NCI-H2081 treated with DMSO at 0.1 percent for 48 hours (cell line): ENCODE measurements at places on chromosomes 2 and 18.

- DNase-seq, result no peak
Measured at GRCh38 chr2:232999354-232999753, 13.7 kb downstream of the NGEF start.

DNA sequence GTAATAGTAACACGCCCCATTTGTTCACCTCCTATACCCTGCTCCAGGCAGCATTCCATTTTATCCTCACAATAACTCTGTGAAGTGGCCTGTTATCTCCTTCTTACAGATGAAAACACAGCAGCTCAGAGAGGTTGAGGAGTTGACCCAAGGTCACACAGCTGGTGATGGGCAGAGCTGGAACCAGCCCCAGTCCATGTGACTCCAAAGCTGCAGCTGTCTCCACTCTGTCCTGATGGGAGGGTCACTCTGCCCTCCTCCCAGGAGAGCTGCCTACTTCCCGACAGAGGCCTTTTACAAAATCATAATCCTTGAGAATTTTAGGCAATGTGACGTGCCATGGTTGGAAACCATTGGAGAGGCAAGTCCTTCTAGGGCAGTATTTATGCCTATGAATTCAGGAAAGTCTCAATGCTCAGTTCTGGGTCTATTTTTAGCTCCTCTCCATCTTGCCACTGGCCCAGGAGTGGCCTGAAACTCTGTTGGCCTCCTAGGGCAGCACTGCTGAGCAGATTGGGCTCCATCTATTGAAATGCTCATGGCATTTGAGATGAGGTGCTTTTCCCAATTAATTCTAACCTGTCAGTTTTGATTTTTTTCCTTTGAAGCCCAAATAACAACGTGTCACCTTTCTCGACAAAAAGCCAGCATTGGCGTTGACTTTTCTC is 162.0 kb upstream of the MSH6 start:
- no peak for DNase-seq

- no peak for DNase-seq
Measured at GRCh38 chr18:45839414-45840395, 14.2 kb downstream of the SIGLEC15 start.

- no peak for DNase-seq
Measured at GRCh38 chr2:119523383-119523951, 816 bp downstream of the SCTR start.

DNA sequence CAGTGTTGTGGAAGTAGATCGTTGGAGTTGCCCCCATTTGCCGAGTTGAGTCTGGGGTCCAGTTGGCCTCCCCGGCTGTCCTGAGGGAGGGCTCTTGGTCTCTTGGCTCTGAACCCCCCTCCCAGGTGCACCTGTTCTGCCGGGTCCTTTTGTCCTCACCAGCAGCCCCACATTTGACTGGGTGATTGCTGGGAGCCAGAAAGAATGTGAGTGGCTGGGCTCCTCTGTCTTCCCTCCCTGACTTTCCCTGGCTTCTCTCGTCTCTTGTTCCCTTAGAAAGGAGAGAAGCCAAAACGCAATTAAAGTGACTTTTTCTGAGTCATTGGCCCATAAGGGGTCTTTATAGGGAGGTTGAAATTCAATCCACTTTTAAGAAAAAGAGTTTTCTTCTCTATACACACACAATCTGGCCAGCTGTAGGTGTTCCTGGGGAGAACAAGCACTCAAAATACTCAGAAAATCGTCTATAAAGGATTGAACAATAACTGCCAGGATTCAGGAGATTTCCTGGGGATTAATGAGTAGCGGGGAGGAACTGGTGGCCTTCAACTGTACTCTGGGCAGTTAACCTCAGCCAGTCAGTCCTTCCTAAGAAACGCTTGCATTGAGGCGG is 131.0 kb downstream of the TMEM182 start:
- no peak for DNase-seq

- DNase-seq, result no peak
Measured at GRCh38 chr2:150060341-150060740, 427.1 kb downstream of the RND3 start.

DNA sequence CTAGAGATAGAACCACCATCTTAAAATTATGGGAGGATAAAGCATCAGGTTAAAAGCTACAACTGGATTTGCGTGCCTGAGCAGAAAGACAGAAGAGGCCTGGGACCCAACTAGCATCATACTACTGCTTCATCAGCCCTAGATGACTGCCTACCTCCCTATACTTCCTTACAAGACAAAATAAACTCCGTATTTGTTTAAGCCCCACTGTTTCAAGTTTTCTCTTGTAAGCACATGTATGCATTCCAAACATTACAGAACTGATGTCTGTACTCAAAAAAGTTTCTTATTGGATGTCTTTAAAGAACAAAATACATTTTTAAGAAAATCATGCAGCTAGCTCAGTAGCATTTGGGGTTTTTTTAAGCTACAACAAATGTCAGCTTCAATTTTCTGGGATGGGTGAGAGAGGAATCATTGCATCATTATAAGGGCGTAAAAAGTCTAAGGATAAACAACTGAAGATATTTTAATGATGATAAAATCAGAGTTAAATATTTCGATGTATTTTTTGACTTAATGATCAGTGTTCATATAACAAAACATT is 213.1 kb downstream of the EXOC6B start:
- no peak for DNase-seq

DNA sequence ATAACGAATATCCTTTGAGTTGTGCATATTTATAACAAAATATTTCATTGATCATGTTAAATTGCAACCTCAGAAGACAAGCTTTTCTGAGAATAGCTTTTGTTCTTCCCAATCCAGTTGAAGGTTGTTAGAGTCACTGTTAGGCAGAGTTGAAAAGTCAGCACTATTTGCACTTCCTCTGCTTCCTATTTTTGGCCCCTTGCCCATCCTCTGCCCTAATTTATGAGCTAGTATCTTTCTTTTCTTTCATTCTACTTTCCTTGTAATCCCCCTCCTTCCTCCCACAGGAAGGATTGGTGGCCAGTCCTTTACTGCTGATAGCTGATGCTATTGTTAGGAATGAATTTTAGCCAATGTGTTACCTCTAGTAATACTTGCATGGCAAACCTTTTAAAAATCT is 4.9 kb downstream of the RALB start:
- DNase-seq, result no peak

DNA sequence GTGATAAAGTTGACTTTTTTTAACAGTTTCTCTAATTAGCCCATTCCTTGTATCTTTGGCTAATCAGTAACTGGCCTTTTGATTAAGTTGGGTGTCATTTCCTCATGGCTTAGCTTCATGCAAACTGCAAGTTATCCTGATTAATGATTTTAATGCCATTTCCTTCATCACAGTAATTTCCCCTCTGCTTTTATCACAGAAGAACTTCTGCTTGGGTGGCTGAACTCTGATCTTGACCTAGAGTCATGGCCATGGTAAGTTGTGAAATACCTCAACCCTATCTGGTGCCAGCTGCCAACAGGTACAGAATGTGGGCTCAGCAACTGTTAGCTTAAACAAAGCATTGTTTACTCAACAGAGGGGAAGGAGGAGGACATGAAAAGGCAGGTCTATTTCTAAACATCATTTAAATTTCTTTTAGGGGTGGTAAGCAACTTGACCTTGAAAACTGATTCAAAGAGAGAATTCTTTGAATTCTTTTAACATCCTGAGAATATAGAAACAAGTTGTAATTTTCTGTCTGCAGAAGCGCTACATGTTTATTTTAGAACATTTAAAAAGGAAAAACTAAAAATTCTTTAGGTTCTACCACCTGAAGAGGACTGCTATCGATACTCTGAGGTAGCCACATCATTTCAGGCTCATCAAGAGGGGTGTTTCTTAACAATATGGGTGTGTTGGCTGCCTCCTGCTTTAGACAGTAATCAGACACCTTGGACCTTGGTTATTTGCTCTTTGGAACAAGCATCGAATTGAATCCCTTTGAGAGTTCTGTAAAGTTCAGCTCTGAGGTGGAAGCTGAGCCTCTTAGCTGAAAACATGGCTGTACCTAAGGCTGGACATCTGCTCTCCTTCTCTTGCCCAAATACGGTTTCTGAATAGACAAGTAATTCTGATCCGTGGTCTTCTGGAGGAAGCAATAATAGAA is 39.7 kb downstream of the ANXA4 start:
- no peak for DNase-seq

DNA sequence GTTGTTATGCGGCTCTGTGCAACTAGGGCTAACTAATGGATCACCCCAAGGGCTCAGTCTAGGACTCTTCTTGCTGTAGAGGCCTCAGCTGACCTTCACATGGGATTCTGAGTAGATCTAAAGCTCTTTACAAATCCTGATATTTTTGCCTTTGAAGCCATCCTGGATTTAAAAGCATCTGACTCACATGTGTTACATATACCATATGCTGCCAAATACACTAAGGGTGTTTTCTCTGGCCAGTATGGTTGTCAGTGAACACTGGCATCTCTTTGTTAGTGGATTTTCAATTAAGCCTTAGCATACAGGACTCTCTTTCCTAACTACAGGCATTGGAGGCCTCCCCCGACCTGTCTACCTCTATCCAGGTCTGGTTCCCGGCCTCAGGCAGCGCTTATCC is 992.8 kb upstream of the FANCL start:
- DNase-seq, result no peak

DNA sequence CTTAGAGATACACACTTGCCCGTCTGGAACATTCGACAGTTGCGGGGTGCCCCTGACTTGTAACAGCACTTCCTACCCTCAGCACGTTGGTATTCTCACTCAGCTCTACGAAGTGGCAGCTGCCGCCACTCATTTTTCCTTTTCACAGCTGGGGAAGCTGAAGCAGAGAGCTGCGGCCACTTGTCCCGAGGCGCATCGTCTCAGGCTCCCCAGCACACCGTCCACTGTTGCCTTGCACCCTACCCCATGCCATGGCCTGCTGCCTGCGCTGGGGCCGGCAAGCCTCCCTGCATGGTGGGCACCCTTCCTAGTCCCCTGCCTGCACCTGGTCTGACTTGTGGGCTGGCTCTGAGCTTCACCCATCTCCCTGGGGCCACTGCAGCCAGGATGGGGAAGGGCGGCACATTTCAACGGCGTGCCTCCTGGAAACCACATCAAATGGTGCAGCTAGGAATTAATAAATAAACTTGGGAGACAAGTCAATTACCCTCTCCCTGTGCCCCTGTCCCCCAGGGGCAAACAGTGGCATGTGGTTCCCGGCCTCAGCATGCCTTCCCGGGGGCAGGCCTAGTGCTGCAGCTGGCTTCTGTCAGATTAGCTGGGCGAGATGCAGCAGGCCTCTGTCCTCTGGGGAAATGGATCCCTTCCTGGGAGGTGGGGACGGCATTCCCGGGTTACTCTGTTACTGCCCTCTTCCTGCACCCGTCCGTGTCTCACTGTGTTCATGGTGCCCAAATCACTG is 64.7 kb upstream of the HAAO start:
- DNase-seq, result no peak

GRCh38 chr18:54717673-54718407 is 110.4 kb upstream of the RAB27B start:
- no peak for DNase-seq
